OCI-M1 (cell line): ENCODE measurements at places on chromosomes 1 and 21.
A peak's percentile ranks its signal among the peaks of the same experiment; 100 is the strongest.

- DNase-seq: no peak
Observed at GRCh38 chr1:6178751-6179563, 1.2 kb downstream of the CHD5 start.

DNA sequence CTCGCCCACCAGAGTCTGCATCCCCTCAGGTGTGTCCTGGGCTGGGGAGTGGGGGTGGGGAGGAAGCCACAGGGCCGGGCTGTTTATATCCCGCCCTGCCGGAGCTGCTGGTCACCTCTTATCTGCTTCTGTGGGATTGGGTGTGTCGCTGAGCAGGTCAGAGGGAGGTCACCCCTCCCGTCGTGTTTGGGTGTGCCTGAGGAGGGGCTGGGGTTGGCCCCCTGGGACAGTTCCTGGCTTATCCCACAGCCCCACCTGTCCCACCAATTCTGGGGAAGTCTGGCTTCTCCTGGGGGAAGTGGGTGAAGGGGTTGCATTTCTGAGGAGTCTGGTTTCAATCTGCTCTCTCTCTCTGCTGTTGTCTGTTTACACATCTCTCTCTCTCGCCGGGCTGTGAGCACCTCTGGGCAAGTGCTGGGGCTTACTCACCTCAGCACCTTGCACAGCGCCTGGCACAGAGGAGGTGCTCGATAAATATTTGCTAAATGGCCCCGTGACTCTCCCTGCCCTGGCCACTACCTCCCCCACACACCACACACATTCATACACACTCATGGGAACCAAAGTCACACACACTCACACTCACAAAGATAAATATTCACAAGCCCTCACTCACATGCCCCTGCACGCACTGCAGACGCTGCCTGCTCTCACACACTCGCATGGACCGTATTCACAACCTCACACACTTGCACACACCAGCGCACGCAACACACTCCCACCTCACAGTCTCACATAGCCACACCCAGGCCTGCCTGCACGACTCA, 8.3 kb downstream of the ELF3 start:
- peak; percentile 69 for DNase-seq

- no peak for DNase-seq
Observed at GRCh38 chr1:154225370-154225769, 4.6 kb downstream of the UBAP2L start.

DNA sequence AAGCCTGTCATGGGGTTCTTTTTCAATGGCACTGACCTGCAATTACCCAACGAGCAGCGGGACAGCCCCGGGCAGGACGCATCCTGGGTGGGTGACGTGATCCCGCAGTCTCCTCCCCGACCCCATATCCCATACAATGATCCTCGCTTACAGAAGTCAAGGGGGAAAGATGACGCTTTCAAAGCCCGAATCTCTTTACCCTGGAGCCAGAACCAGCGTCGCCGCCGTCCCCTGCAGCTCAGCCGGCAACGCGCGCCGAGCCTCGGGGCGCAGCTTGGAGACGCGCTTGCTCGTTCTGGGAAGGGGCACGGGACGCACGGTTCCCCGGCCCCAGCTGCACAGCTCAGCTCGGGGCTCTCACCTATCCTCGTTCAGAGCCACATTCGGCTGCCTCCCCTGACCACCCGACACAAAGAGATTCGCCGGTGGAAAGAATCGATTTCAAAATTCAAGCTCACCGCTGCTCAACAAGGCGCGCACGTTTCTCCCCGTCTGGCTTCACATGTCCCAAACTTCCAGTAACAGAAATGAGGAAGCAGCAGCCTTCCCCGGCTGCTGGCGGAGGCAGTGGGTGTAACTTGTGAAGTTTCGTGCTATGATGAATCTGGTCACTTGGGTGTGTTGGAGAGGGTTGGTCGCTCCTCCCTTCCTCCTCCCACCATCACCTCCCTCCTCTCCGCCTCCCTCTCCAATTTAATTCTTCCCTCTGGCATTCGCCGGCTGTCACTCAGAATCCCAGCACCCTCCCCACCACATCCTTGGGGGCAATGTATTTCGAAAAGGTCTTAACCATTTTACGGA, at the start of gene TIAM1:
TIAM1 (minus strand) TSS at position 582 of the 801 bp plus-strand sequence. CDS start 77,289 bp downstream, outside the sequence.
- no peak for DNase-seq

DNA sequence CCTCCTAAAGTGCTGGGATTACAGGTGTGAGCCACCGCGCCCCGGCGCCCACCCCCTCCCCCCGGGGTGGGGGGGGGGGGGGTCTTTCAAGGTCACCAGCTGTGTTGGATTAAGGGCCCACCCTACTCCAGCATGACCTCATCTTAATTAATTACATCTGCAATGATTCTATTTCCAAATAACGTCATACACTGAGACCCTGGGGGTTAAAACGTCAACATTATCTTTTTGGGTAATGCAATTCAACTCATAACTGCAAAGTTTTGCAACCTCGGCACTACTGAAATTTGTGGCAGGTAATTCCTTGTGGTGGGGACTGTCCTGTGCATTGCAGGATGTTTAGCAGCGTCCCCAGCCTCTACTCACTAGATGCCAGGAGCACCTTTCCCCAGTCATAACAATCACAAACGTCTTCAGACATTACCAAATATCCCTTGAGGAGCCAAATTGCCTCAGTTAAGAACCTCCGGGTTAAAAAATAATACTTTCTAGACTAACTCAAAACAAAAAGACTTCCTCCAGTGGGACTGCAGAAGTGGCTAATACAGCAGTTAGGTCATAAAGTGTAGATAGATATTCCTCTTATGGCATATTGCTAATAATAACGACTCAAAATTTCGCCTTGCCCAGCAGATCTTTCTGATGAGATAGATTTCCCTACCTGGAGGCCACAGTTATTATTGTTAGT, 233.0 kb upstream of the KAZN start:
- DNase-seq: no peak

- DNase-seq: no peak
Observed at GRCh38 chr1:231636157-231636556, 9.6 kb downstream of the DISC1 start.
